ENCODE measurements at places on chromosomes 2 and 18.

- DNase-seq, result no peak
Observed at GRCh38 chr2:84424152-84424551, 34.9 kb downstream of the SUCLG1 start.

GRCh38 chr2:226891780-226892590 lies 56.1 kb downstream of the RHBDD1 start:
- no peak for DNase-seq

- DNase-seq, result no peak
Observed at GRCh38 chr2:18465979-18466378, 94.5 kb downstream of the RDH14 start.

DNA sequence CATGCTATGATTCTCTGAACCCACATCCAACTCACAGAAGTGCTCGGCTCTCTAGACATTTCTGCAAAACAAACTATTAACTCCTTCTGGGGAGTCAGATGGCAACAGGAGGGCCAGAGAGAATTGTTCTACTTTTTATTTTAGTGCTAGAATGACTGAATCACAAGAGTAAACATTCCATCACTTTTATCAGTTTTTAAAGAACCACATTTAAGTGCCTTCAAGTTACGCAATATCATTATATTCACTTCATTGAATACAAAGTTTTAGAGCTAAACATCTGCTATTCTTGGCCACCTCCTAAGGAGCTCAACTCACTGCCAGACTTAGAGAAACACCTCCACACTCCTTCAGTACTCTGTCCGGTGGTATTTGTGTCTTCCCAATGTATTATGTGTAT lies 22.4 kb downstream of the B4GALT6 start:
- no peak for DNase-seq

- no peak for DNase-seq
Observed at GRCh38 chr2:216606551-216607276, 26.5 kb upstream of the IGFBP2 start.

DNA sequence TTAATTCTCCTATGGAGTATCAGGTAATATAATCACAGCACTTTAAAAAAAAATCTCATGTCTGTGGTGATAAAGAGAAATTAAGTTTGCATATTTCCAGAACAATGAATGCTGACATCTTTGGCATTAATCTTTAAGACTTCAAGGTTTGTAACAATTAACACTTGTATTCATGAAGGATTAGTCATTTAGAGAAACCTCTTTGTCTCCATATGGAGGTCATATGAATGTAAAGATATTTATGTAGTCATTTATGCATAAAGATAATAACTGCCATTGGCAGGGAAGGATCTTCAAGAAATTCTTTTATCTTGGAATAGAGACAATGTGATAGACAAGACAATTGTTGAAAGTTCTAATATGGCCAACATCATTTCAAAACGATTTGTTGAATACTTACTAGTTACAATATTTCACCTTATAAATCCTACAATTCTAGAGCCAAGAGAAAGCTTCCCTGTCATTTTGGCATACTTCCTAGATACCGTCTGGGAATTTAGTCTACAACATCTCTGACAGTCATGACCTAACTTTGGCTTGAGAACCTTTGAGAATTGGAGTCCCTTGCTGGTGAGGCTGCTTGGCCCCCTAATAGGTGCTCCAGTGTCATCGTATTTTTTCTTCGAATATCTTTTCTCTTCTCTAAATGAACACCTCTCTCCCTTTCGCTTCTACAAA lies 33.6 kb downstream of the RASGRP3 start:
- DNase-seq, result no peak

All from amygdala (tissue), 56 donors.